ENCODE measurements at places on chromosomes 11 and 22.

DNA sequence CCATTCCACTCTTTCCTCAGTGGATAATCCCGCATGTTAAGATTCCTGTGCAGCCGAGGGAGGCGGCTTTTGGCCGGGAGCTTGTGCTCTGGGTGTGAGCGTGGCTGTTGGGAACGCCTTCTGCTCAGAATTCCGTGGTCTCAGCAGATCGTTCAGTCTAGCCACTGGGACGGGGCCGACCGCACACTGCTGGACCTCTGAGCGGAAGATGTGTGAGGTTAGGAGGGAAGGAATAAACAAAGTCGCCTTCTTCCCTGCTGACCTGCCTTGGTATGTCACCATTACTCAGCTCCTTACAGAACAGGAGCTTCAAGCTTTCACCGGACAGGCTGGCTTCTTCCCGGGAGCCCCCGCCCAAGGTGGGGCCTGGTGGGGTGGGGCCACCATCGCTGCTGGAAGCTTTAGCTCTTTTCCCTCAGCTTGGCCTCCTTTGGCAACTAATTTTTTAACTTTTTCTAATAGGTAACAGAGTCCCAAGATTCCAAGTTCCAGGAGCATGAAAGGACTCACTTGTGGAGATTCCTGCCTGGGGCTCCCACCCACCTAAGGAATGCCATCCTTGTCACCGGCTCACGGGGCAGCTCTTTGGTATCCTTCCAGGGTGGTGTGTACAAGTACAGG, 22.5 kb upstream of the SEPTIN5 start:
- no peak for DNase-seq

DNA sequence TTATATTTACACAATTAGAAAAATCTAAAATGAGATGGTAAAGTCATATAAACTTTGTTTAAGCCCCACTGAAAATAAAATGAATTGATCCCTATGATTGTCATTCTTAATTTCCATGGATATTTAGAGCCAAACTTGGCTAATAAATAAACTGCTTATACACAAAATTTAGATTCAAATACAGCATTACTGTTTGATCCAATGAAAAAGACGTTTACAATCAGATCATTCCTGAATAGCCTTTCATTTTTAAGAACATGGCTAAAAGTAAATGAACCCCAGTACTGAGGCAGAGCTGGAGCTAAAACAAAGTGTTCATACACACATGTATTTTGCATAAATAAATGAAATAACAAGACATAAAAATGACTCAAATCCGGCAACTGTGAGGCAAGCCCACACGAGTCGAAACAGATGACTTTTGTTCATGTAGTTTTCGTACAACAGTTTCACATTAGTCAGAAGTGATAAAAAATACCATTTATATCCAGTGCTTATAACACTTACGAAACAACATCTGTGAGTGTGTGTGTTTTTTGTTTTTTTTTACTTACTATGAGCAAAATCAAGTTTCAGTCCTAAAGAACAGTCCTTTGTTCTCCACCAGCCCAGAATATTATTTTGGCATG, 386.5 kb downstream of the SOX6 start:
- no peak for DNase-seq

- DNase-seq, result no peak
Observed at GRCh38 chr11:118054712-118055640, 21.9 kb upstream of the TMPRSS4 start.

- DNase-seq, result no peak
Observed at GRCh38 chr11:8871171-8871775, 39.7 kb upstream of the AKIP1 start.

GRCh38 chr22:49674479-49675050, 153.1 kb downstream of the BRD1 start:
- no peak for DNase-seq

DNA sequence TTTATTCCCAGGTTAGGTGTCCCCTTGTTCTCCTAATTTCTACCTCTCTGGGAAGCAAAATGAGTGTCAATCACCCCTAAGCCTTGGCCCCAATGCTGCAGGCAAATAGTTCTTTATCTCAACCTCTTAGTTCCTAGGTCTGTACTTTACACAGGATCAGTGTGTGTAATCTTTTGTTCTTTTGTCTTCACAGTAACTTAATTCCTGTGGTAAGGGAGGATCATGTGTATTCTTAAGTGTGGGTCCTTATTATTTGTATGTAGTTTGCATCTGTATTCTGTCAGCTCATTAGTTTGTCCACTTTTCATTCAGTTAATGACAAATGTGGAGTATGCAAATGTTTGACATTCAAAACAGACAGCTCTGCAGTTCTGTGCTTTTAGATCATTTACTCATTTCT, 166.7 kb downstream of the FAT3 start:
- no peak for DNase-seq

DNA sequence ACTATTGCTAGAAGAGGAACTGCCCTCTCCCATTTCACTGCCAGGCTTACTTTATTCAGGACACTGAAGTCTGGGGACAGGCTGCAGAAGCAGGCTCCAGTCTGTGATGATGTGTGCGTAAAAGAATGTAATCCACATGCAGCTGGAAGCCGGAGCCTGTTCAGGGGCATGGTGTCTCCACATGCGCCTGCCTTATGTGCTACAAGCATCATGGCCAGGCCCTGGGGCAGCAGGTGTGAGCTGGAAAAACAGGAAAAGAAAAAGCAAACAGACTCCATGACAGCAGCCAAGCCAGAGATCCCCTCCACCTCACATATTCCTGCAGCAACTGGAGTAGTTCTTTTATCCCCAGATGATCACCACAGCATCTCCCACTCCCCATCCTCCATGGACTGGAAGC, 33.4 kb downstream of the ARFGAP2 start:
- DNase-seq, result no peak

DNA sequence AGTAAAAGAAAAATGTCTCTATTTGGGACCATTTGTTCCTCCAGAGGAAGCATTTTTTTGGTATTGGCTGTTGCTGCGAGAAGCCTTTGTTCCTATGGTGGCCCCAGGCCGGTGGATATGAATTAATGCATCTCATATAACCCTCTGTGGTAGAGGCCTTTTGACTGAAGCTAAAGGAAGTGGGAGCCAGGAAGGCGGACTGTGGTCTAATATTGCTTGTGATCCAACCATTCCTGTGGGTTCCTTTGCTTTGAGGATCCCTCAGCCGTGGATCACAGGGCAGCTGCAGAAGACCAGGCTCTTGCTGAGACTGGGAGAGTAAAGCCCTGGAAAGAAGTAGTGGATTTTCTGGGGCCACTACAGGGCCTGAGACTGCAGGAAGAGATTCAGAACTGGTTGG, 68.3 kb upstream of the NAV2 start:
- DNase-seq, result no peak

GRCh38 chr11:83194281-83195142, 1.0 kb downstream of the ANKRD42 start:
- peak; percentile 26 for DNase-seq

- DNase-seq, result no peak
Observed at GRCh38 chr11:45154276-45154675, 7.8 kb downstream of the PRDM11 start.

GRCh38 chr22:23181721-23182308, 1.5 kb downstream of the BCR start:
- DNase-seq, result no peak

DNA sequence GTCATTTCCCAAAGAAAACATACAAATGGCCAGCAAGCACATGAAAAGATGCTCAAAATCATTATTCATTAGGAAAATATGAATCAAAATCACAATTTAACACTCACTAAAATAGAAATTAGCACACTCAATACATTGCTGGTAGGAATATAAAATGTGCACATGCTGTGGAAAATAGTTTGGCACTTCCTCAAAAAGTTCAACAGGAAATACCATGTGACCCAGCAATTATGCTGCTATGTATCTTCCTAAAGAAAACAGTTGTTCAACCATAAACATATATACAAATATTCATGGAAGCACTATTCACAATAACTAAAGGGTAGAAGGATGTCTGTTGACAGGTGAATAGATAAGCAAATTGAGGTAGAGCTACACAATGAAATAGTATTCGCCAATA, 187.3 kb upstream of the SOX6 start:
- DNase-seq, result no peak

DNA sequence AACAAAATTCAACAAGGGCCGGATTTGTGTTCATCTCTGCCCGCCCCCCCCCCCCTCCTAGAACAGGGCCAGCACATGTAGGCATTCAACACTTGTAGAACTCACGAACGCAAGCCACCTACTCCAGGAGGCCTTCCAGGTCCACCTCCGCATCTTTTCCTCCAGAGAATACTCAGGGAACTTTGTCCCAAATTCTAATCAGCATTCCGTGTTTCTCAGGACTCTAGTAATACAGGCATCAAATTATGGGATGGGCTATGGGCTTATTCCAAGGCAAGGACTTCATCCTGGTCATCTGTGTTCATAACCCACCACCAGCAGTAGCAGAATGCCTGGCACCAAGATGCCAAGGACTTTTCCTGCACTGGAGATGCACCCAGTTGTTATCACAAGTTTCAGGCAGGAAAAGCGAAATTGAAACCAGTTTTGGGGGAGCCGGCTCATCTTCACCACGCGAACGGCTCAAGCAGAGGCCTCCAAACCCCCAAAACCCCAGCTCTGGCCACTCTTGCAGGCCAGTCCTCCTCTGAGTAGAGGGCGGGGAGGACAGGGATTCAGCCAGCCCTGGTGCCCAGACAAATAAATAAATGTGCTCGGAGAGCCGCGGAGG, 462 bp downstream of the UBE2L6 start:
- no peak for DNase-seq

DNA sequence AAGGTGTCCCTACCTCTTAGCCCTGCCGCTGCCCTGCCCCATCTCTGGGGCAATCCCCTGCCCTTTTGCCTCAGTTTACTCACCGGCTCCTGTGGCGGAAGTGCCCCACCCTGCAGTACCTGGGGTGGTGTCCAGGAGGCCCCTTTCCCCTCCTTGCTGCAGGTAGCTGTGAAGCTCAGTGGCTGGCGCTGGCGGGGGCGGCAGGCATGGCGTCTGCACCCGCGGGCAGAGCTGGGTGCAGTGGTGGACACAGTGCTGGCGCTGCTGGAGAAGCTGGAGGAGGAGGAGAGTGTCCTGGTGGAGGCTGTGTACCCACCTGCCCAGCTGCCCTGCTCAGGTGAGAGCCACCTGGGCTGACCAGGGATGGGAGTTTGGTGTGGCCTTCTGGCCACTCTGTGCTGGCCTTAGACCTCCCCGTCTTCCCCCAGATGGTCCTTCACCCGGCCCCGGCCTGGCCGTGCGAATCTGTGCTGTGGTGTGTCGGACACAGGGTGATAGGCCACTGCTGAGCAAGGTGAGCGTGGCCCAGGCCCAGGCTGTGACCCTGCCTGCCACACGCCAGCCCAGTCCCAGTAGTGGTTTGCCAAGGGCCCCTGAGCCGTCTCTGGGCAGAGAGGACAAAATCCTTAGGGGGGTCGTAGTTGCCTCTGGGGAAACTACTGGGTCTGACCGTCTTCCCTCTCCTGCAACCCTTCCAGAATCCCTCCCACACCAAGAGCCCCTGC, 4.0 kb downstream of the CARNS1 start:
- no peak for DNase-seq

- no peak for DNase-seq
Observed at GRCh38 chr11:62794201-62794775, 2.5 kb upstream of the TMEM223 start.

GRCh38 chr11:1876361-1877063, 15.2 kb downstream of the PRR33 start:
- no peak for DNase-seq

- no peak for DNase-seq
Observed at GRCh38 chr11:22192642-22193347, at the start of gene ANO5. ANO5 (plus strand) TSS chr11:22193085; CDS start chr11:22193493, 408 bp downstream.

DNA sequence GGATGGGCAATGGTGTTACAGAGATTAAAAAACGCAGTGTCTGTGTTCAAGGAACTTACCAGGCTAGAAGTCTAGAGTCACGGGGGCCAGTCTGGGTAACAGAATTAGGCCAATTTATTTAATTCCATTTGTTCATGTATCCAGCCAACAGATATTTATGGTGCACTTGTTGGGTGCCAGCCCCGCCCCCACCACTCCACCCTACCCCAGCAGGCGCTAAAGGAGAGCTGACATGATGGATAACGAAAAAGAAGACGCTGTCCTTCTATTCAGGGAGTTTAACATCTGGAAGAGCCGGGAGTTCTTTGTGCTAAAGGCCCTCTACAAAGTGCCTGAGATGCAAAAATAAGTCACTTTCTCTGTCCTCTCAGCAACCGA, 1.1 kb upstream of the BMAL1 start:
- DNase-seq, result no peak

DNA sequence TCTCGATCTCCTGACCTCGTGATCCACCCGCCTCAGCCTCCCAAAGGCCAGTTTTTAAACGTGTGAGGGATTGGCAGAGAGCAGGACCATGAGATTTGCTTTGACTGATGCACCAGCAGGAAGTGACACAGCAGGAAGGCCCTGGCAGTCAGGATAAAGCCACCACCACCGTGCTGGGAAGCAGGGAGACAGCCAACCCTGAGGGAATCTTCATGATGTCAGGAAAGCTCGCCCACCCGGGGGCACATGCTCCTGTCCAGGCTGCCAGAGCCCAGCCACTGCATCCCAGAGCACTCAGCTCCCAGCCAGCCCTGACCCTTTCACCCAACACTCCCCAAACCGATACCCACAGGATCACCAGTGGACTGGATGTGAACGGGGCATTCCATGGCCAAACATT, 6.1 kb downstream of the TUBGCP6 start:
- no peak for DNase-seq

GRCh38 chr22:25404928-25405816, 159.3 kb upstream of the GRK3 start:
- DNase-seq, result peak; percentile 45

DNA sequence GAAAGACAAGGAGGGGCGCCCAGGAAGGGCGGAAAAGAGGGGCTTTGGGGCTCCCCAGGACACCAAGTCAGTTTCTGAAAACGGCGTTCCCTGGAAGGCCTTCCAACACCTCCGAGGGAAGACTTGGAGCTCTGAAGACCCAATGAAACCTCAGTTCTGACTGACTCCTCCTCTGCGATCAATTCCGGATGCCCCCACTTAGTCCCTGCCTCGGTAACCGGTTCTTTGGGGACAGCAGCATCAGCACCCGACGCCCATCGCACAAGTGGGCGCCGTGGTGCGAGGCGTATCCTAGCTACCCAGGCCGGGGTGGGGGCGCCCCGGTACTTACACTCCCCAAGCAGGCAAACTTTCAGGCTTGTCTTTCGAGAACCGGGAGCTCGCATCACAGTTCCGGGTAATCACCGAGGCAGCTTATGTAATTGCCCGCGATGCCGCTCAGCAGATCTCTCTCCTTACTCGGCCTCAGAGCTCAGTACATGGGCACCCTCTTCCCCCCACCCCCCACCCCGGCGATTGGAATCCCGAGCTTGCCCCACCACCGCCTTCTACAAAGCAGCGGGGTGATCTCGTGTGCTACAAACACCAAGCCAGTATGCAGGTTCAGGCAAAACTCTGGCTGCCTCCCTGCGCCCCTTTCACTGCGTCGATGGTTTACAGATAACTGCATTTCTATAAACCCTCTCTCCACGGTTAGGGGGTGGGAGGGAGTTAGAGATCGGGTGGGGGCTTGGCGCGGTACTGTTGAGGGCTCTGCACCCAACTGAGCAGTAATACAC, 2.0 kb downstream of the TENM4 start:
- no peak for DNase-seq

DNA sequence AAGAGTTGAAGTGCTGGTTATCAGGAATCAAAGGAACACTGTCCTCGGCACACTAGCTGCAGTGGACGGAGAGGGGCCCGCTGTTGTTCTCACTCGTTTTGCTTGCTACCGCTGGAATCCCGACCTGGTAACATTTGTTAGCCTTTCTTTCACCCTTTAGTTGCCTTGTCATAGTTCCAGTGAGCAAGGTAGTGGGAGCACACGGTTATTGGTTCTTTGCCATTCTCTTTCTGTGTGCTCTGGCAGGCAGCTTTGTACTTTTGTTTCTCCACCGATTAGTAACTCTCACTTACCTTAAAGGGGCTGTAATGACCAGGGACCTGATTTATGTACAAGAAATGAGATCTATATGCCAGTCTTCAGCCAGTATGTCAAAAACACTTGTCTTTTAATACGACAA, 1.8 kb downstream of the DEPDC7 start:
- DNase-seq, result no peak

All from stimulated activated CD8-positive, alpha-beta memory T cell treated with anti-CD3 and anti-CD28 coated beads, Interleukin-15, amount 100 ng/mL, for 4 hours (primary cell).